ENCODE measurements at places on chromosomes 6 and 20.

- no peak for DNase-seq
These were observed 683.7 kb upstream of the ID4 start for GRCh38 chr6:19153270-19153980.

DNA sequence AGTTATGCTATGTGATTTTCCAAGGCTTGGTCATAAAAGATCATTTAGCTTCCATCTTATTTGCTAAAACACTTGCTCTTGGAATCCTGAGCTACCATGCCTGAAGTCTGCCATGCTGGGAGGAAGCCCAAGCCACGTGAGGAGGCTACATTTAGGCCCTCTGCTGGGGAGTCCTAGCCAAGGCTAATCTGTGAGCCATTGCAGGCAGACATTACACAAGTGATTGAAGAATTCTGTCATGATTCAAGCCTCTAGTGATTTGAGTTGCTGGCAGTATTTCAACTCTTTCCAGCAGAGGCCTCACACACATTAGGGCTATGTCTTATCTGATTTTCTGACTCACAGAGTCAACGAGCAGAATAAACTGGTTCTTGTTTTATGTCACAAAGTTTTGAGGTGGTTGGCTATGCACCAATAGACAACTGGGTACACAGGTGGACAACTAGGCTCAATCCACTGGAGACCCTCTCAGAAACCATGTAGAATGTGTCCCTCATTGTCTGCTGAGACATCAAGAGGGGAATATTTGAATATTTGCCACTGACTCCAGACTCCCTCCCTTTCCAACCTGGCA, 227.2 kb upstream of the SULF2 start:
- no peak for DNase-seq

- DNase-seq = no peak
These were observed 55.4 kb upstream of the TBXT start for GRCh38 chr6:166223079-166223478.

GRCh38 chr6:44332585-44332984, 9.9 kb upstream of the SPATS1 start:
- DNase-seq = no peak

DNA sequence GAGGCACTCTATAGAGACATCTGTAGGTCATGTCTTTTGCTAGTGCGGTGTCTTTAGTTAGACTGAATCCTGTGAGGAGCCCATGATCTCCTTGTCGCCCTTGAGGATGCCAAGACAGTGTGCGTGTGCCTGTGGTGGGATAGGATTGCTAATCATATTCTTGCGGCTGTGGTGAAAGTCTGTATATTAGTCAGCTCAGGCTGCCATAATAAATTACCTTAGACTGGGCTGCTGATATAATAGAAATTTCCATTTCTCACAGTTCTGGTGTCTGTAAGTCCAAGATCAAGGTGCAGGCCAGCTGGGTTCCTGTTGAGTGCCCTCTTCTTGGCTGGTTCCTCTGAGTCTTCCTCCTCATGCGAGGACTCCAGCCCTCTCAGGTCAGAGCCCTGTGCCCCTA, 141.2 kb downstream of the JARID2 start:
- no peak for DNase-seq

DNA sequence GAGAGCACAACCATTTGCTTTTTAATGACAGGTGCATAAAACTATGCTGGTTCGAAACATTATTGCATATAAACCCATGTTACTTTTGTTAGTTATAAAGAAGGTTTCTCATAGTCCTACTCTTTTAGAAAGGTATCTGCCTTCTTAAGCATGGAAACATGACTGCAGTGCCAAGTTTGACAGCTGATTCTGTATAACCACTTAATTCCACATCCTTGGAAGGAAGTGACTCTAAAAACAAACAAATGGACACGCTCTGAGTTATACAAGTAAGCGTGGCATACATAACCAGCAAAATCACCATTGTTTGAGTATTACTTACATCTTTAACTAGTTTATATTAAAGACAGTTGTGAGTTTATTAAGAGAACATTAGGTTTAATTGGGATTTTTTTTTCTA, 125.0 kb upstream of the HDGFL1 start:
- no peak for DNase-seq
